ENCODE measurements at places on chromosomes 4 and X.

DNA sequence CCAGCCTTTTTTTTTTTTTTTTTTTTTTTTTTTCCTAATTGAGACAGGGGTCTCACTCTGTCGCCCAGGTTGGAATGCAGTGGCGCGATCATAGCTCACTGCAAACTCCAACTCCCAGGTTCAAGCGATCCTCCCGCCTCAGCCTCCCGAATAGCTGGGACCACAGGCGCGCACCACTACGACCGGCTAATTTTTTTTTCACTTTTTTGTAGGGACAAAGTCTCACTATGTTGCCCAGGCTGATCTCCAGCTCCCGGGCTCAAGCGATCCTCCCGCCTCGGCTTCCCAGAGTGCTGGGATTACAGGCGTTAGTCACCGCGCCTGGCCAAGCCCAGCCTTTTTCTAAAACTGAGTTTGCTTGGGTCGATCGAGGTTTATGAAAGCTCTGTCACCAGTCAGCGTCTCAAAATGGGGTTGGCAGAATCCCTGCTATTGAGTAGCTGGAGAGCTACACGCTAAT is 1.3 kb upstream of the OTUD5 start:
- DNase-seq: no peak

DNA sequence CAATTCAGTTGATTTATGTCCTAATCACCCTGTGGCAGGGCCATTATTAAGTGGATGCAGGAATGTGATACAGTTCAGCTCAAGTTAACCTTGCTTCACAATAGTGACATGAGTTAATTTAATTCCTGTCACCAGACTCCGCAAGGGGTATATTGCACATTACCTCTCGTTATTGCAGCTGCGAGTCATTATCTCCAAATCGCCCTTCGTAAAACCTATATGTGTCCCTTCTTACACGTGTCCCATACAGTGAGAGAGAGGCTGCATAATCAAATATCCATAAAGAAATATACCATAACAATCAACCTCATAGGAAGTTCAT is 369.9 kb upstream of the ANXA10 start:
- no peak for DNase-seq

- no peak for DNase-seq
Measured at GRCh38 chr4:25844961-25845712, 17.7 kb downstream of the SEL1L3 start.

DNA sequence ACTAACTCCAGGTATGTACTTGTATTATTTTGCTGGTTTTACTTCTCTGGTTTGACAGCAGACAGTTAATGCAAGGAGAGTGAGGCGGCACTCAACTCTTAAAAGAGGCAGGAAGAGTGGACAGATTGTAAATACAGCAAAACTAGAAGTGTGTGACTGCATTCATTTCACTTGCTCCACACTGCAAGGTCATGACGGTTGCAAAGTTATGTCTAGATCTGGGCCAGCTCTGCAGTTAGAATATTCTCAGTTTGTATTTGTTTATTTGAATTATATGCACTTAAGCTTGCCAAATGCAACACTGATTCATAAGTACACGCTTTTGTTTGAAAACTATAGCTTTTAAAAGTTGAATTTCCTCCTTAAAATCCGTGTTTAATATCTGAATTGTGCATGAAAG is 148.9 kb downstream of the STIM2 start:
- no peak for DNase-seq

- no peak for DNase-seq
Measured at GRCh38 chr4:39452153-39452859, 6.4 kb downstream of the RPL9 start.

DNA sequence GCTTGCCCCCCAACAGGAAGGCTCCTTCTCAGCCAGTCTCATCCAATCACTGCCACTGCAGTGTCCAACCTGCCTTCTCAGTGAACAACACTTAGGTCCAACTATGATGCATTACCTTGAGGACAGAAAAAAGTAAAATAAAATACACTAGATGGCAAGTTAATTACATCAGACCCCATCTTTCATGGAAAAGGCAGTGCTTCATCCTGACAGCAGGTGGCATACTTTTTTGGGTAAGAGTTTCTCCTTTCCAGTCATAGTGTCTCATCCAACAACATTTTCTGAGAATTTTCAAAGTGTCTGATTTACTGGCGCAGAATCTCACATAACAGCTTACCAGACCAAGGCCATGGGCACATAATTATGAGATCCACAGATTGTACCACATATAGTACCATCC is 1742.8 kb downstream of the PCDH7 start:
- DNase-seq: no peak

DNA sequence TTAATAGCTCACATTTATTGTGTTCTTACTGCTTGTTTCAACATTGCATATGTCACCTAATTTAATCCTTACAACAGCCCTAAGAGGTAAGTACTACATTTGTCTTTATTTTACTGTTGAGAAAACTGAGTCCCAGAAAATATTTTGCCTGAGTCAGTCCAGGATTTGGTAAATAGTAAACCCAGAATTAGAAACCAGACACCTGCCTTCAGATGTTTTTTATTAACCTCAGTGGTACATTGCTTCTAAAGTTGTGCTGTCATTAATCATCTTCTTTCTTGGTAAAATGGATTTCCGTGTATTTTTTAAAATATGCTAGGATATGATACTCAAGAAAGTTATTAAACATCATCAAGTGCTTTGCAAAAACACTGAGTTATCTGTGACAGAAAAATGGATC is 31.4 kb downstream of the USP53 start:
- no peak for DNase-seq

- DNase-seq: no peak
Measured at GRCh38 chrX:67044866-67045265, 406.0 kb upstream of the EDA2R start.

- peak; percentile 32 for DNase-seq
Measured at GRCh38 chrX:17860811-17861488, at the start of gene RAI2. Gene RAI2 (minus strand): TSS chrX:17861298. CDS start chrX:17802010, 59,288 bp downstream.

GRCh38 chr4:56613101-56613862 is 67.8 kb downstream of the HOPX start:
- DNase-seq: no peak

GRCh38 chr4:25487155-25487554 is 110.1 kb downstream of the ANAPC4 start:
- DNase-seq: no peak

DNA sequence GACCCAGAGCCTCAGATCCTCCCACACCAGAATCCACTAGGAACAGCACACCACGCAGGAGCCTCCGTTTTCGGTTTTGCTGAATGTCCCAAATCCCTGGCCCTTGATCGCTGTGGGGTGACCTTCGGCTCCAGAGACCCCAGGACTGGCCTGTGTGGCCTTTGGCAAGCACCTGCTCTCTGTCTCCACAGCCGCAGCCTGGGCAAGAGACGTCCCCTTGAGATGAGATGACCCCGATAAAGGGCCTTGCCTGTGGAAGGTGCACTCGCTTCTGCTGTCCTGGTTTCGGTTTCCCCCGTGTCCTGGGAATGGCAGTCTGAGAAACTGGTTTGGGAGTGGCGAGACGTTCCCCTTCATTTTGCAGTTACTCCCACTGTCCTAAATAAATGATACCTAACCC is 9.6 kb downstream of the PSAPL1 start:
- DNase-seq: no peak

- DNase-seq: no peak
Measured at GRCh38 chr4:139163806-139164206, 13.2 kb downstream of the ELF2 start.

DNA sequence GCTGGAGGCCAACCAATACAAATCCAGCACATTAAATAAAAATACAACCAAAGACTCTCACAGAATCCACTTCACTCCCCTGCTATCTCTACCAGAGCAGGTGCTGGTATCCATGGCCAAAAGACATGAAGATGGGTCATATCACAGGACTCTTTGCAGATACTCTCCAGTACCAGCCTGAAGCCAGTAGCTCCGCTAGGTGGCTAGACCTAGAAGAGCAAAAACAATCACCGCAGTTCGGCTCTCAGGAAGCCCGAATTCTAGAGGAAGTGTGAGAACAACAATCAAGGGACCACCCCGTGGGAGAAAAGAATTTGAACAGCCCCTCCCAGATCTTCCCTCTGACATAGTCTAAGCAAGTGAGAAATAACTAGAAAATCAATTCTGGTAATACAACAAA is 20.2 kb downstream of the CLIC2 start:
- DNase-seq: no peak

DNA sequence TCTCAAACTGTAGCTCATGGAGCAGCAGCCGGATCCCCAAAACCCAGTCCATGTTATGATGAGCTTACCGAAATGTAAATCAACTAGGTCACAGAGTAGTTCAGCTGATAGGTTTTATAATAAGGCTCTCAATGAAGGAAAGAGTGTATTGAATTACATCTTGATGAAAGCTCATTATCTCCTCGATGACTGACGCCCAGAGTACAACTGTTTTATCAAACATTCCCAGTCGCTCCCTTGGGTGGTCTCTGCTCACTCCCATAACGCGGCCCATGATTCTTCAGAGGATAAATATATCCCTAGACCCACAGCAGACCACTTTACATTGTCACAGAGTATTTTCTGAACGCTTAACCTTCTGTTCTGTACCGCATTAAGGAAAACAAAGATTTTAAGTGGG is 452.3 kb upstream of the GALNT7 start:
- no peak for DNase-seq

GRCh38 chr4:88457307-88458103 is 586 bp downstream of the HERC5 start:
- peak; percentile 40 for DNase-seq

DNA sequence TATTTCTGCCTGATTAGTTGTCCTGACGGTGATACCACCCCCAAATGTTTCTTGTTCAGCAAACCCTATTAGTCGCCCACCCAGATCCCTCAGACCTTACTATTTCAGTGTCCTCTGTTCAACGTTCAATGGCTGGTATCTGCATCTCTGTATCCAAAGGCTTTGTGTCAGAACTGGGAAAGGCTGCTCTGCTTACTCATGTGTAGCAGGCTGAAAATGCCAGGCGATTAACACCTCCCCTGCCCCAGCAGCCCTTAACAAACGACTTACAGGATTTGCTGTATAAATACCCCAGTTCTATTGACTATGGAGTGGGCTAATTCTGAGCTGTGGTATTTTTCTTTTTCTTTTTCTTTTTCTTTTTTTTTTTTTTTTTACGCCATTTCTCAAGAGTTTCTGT is 415.0 kb downstream of the ZNF674 start:
- no peak for DNase-seq
